ENCODE measurements at places on chromosomes 2 and 18.

DNA sequence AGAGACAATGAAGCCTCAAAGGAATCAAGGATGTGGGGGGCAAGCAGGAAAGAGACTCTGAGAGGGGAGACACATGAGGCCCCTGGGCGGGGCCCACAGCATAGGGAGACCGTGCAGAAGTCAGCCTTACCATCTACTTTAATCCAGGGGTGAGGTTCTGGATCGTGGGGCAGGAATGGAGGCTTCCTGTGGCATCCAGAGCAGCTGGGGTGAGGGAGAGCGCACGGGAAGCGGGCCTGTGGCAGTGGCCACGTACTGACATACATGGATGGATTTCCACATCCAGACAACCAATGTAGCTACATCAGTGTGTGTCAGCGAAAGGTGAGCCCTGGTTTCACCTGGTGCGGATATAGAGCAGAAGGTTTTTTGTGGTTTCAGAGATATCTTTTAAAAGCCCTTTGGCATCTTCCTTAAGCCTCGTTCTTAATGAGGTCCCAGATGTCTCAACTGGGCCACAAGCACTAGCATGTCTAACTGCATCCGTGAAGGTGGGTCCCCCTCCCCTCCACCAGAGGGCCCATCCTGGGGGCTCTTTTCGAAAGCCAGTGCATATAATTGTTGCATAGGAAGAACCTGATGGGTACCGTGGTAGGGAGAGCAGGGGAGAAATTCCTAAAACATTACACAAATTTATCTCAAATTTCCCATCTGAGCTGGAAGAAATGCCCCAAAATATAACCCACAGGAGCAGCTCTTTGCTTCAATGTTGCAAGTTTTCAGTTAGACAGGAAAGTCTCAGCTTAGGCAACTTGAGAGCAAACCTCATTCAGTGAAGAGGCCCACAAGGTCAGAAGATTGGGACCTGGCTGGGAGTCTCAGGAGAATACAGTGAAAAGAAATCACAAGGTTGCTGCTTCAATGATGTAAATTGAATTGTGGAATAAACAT is 90.9 kb downstream of the SP3 start:
- DNase-seq, result no peak

GRCh38 chr18:41324020-41324791 is 630.8 kb upstream of the PIK3C3 start:
- no peak for DNase-seq

GRCh38 chr18:10330428-10330827 is 124.0 kb upstream of the APCDD1 start:
- DNase-seq, result no peak

GRCh38 chr2:217301142-217301925 is 441.5 kb upstream of the TNP1 start:
- DNase-seq, result no peak

GRCh38 chr2:13289310-13289709 is 572.6 kb downstream of the TRIB2 start:
- no peak for DNase-seq

- no peak for DNase-seq
These were observed 94.8 kb upstream of the ARL5A start for GRCh38 chr2:151922845-151923666.

GRCh38 chr2:177249038-177249437 is 15.5 kb downstream of the NFE2L2 start:
- no peak for DNase-seq

DNA sequence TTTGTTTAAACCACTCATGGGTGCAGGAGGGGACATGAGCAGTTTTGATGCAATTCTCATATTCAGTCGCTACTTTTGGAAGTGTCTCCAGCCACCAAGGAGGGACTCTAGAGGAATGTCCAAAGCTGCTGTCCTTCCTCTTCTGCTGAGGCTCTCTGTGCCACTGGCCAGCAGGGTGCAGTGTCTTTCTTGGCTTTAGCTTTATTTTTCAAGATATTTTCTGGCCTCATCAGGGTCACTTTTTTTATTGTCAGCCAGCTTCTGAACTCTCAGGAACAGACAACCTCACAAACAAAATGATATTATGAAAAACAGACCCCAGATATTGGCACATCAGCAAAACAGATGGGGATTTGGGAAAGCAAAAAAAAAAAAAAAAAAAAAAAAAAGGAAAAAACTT is 289.3 kb upstream of the ZSWIM2 start:
- no peak for DNase-seq

GRCh38 chr2:64978514-64979268 is 10.5 kb upstream of the SLC1A4 start:
- DNase-seq, result no peak

DNA sequence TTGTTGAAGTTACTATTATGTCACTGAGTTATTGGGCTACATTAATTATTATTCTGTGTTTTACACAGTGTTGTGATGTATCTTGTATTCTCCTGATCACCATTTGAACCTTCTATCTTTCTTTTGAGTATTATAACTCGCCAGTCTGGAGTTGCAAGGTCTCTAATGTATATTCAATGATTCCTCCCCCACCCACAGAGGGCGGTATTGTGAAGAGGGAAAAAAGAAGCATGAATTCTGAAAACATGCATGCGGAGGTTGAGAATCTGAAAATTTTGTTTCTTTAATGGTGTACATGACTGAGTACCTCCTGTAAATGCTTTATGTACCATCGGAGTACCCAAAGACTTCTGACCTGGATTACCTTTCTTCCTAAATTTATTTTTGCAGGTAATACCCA is 266.6 kb downstream of the NR4A2 start:
- no peak for DNase-seq

DNA sequence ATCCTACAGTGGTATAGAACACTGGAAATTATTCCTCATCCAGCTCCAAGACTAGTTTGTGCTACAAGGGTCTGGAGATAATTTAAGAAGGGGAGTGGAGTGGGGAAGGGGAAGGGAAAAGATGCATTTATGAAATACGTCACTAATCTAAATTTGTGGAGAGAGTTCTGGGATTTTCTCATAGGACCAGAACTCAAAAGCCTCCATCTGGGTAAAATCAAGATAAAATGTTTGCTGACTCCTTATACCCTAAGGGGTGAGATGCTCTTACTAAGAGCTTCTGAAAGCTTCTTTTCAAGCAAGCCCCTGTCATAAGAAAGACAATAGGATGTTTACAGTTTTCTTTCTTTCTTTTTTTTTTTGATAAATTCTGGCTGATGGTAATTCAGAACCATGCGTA is 88.5 kb upstream of the RBMS1 start:
- no peak for DNase-seq

DNA sequence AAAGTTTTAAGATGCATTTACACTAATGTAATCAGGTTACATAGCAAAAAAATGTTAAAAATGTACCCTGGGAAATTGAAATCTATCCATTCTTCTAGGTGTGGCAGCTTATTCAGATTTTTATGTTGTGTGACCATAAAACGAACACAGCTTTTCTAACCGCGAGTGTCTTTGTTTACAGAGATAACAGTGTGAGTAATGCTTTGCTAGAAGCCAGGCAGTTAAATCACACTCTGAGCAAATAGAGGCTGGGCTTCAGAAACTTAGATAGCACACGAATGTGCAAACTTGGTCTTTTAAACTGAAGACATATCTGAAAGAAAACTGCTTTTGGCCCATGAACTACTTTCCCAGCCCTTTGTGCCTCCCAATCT is 116.1 kb downstream of the SPTBN1 start:
- no peak for DNase-seq

DNA sequence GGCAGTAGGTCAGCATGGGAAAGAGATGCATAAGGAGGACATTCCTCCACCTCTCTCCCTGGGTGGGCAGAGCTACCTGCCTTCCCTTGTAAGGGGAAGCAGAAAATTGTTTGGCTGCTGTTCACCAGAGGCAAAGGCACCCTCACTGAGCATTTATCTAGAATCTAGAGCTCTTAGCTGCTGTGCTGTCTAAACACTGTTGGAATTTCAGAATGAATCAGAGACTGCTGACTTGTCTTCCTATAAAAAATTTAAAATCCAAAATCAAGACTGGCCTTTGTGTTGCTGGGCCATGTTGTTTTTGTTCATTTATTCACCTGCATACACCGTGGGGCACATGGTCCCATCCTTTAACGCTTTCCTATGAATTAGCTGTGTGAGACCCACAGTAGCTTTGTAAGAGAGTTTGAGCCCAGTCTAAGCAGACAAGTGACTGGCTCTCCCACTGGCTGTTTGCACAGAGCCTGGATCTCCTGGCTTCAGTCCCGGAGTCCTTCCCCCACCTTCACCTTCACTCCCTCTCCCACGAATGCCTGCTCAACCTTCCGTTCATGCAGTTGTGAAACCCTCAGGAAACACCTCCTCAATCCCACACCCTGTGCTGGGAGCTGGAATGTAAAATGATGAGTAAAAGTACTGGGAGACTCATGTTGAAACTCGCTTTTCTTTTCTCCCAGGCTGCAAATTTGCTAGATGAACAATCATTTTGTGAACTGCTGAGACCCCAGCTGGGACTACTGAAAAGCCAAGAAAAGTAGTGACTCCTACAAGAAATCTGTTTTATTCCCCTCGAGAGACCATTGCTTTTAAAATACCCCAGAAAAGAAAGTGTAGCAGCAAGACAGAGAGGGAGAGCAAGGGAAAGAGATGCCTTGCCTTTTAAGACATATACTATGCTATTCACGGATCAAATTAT is 76.2 kb downstream of the FAM168B start:
- no peak for DNase-seq

- no peak for DNase-seq
These were observed 130.2 kb downstream of the EXOC6B start for GRCh38 chr2:72695676-72696075.

- DNase-seq, result no peak
These were observed 37.6 kb downstream of the SFXN5 start for GRCh38 chr2:73033766-73034381.

GRCh38 chr2:64637931-64638330 is 15.8 kb downstream of the SERTAD2 start:
- DNase-seq, result no peak

GRCh38 chr2:181178823-181179412 is 198.5 kb downstream of the UBE2E3 start:
- no peak for DNase-seq

DNA sequence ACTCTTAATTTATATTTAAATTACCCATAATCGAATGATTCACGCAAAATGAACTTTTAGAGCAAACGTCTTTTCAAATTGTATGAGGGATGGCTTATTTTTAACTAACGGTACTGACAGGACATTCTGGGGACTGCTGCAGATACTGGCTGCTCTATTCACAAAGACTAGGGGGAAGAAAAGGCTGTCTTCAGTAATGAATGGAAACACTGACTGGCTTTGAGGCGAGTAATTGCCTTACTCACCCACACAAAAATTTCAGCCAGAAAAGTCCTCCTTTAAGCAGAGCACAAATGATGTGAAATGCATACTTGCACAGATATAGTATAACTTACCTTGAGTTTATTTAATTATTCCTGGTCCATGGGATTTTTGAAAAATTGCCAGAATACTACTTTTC is 852.6 kb downstream of the DPP10 start:
- DNase-seq, result no peak

DNA sequence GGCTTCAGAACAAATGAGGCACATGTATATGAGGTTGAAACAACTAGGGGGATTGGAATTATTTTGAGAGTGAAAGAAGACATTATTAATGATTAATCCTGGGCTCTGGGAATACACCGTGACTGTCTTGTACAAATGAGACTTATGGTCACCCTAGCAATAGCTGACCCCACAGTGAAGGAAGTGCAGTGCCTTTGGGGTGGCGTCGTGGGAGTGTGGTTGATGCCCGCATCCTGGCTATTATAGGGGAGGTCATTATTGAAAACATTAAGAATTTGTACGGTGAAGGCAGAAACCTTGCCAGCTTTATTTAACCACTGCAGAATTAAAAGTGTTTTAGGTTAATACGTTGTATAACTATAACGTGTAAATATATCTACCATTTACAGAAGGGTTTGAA is 296.7 kb downstream of the CYRIA start:
- no peak for DNase-seq

DNA sequence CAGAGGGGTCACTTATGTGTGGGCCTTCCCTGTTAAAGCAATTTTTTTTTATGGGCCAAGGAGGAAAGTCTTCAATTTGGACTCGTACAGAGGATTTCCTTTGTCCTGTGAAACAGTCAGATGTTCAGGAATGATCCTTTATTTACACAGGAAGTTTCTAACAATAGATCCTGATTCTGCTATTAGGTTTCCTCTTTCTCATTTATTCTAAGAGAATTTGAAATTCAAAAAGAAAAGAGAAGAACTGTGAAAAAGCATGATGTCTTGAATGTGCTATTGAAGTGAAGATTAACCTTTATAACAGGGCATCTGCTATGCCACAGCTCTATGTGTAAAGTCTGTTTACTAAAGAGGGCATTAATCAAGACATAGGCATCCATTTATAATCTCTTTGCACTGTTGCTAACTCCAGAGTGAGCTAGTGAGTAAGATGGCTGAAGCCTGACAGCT is 105.3 kb upstream of the FAM98A start:
- no peak for DNase-seq

- no peak for DNase-seq
These were observed 468.4 kb downstream of the MBD2 start for GRCh38 chr18:53755914-53756609.

GRCh38 chr2:28071221-28071620 is 180.7 kb downstream of the BABAM2 start:
- no peak for DNase-seq

GRCh38 chr2:120597595-120598193 is 138.0 kb upstream of the GLI2 start:
- DNase-seq, result no peak

- no peak for DNase-seq
These were observed 14.4 kb upstream of the SLC39A10 start for GRCh38 chr2:195642679-195643068.

GRCh38 chr18:7784171-7784570 is 217.1 kb downstream of the PTPRM start:
- no peak for DNase-seq

DNA sequence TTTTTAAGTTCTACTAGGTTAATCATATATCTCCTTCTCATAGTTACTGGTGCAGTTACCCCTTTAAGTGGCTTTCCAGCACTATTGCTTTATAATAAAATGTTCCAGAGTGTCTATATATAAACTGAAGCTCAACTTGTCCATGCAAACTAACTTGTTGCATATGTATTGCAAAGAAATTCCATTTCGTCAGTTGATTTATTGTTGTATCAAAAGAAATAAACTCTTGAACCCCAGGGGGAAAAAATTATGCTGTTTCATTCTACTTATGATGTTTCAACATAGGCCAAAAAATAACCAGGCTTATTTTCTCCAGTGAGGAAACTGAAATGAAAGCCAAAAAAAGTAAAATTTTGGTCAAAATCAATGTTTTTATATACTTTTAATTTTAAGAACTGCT is 491.9 kb downstream of the NR4A2 start:
- no peak for DNase-seq

DNA sequence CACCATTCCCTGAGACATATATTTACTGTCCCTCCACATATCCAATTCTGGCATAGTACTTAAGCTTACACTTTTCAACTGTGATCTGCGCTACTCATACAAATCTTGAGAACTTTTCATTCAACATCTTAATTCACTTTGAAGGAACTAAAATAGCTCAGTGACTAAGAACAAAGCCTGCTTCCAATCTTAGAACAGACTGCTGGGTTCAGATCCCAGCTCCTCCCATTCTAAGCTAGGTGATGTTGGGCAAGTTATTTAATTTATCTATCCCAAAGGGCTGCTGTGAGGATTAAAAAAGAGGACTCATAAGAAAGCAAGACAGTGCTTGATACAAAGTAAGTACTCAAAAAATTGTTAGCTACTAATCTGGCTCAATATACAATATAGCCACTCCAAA is 57.9 kb downstream of the UGP2 start:
- DNase-seq, result no peak
